ENCODE measurements at places on chromosomes 16 and 17.

DNA sequence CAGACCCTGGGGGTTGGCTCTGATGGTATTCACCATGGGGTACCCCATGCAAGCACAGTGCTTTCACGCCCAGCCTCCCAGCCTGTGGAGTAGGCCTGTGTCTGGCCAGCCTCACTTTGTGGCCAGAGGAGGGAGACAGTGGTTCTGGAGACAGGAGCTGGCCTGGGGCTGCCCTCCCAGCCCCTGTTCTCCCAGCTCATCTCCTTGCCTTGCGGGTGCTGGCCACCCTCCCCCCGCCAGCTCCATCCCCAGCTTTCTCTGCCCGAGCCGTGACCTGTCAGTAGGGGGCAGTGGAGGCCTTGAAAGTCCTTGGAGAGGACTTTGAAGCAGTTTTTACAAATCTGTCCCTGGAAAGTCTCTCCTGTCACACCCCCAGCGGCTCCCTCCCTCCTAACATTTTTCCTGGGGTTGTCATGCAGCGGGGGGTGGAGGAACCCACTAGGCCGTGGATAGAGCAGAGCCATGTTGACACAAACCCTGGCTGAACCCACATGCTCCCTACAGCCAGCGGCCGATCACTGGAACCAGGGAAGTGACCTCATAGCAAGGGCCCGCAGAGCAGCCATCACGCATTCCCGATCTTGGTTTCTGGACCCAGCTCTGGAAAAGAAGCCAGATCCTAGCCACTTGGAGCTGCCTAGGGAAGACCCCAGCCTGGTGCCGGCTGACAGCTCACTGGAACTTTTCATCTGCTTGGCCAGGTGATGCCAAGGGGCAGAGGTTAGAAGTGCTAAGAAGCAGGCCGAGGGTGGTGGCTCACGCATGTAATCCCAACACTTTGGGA, 289.4 kb downstream of the SEC14L1 start:
- DNase-seq = peak; percentile 90

- DNase-seq = no peak
Measured at GRCh38 chr17:59534583-59534982, 30.8 kb upstream of the DHX40 start.

- DNase-seq = no peak
Measured at GRCh38 chr17:51948128-51948527, 210.4 kb downstream of the CA10 start.

DNA sequence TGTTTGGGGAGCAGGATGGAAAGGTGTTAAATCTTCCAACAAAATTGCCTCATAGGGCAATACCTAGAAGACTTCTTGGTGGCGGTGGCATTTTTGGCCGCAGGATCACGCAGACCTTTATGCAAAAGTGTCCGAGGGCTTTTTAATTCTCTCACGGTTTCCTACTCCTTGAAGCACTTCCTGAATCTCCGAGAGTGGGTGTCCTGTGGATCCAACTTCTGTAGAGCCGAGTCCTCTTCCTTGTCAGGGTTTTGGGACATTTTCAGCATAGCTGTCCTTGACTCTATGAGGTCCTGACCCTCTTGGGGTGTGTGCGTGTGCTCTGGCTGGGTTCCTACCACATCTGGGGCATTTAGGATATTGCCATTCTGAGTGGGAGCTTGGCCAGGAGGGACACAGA, 31.7 kb downstream of the IL21R start:
- no peak for DNase-seq

DNA sequence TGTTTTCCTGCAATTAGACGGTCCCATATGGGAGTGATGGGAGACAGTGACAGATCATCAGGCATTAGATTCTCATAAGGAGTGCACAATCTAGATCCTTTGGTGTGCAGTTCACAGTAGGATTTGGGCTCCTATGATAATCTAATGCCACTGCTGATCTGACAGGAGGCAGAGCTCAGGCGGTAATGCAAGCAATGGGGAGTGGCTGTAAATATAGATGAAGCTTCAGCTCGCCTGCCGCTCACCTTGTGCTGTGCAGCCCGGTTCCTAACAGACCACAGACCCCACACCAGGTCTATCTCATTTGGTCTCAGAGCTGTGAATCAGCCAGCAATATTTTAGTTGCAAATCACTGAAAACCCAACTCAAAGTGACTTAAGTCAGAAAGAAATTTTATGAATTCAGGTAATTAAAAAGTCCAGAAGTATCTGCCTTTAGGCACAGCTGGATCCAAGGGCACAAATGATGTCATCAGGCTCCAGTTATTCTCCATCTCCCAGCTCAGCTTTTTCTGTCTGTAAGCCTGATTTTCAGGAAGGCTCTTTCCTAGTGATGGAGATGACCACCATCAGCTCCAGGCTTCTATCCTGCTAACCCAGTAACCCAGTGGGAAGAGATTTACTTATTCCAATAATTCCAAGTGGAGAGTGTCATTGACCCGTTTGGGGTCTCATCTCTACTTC, 3.3 kb downstream of the CHP2 start:
- no peak for DNase-seq

GRCh38 chr16:52618753-52619497, 72.0 kb upstream of the TOX3 start:
- DNase-seq = no peak

DNA sequence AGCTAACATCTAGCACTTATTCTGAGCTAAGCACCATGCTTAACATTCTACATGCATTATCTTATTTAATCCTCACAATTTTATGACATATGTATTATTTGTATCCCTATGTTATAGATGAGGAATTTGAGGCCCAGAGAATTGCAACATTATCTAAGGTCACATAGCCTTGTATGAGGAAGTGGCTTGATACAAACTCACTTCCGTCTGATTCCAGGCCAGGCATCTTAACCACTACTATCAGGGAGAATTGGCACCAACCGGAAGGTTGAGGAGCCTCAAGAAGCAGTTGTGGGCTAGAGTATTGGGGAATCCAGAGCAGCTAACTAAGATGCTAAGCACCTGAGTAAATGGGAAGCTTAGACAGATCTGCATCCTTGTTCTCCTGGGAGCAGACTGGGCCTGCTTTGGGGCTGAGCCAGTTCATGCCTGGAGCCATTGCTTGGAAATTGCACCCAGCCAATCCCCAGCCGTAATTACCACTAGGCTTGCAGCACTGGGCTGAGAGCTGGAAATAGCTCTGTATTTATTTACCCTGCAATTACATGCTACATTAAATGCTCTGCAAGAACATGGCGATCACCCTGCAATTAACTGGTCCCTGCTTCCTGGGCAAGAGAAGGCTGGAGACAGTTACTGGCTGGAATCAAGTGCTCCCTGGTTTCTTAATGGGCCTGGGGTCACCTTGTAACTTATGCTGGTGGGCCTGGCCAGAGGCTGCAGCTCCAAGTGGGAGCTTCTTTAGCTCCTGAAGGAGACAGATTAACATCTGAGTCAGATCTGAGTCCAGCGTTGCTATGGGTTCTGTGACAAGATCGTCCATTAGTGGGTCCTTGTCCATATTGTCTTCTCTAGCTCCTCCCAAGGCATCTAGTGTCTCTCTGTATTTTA, 273.1 kb upstream of the CCL2 start:
- no peak for DNase-seq

GRCh38 chr16:4111748-4112696, 4.2 kb downstream of the ADCY9 start:
- no peak for DNase-seq

DNA sequence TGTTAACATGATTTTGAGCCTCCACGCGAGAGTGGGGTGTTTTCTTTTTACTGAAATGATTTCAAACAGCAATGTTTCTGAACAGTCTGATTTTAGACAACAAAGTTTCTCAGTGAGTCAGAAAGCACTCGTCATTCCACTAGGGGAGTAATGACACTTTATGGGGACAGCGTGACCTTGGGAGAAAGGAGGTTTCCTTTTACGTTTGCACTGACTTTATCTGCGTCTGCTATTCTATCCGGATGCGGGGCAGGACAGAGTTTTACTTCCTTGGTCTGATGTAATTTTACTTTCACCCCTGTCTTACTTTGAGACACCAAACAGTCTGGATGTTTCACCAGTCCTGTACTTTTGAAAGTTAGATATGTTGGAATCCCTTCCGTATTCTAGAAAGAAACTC, 20.7 kb downstream of the SLC47A1 start:
- no peak for DNase-seq

DNA sequence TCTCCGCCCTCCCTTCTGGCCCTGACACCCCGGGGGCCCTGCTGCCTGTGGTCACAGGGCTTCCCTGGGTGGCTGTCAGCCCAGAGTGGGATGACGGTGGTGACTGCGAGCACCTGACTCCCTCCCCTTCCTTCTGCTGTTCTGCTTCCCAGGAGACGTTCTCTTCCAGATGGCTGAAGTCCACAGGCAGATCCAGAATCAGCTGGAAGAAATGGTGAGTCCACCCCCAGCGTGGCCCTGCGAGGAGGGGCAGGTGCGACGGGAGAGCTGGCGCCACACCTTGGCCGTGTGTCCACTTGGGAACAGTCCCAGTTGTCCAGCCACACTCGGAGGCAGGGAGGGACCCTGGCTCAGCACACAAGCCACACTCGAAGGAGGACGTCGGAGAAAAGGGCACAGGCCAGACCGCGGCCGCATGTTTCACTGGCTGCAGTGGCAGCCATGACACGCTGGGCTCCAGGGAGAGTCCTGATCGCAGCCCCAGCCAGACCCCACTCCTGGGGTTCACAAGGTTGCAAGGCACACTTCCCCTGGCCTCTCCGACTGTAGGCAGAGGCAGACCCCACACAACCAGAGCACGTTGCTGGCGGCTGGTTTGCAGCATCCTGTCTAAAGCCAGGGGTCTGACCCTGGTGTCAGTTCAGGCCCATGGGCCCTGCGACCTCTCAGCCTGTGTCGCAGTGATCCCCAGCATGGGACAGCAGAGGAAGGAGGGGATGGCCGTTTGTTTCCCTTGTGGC, 49.9 kb downstream of the BAIAP2 start:
- DNase-seq = no peak

DNA sequence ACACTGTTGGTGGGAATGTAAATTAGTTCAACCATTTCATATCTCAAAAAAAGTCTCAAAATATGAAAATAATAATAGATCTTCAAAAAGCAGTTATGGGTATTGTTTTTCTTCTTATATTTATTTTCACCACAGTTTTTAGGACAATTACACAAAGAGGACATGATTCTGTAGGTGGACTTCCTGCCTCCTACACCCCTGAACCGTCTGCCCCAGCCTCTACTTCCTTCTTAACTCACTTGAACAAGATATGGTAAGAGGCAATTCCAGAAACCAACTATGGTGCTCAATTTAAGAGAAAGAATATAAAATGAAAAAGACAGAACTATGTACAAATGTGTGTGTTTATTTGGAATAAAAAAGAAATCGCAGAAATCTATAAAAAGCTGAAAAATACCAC, 74.1 kb upstream of the MON1B start:
- no peak for DNase-seq

DNA sequence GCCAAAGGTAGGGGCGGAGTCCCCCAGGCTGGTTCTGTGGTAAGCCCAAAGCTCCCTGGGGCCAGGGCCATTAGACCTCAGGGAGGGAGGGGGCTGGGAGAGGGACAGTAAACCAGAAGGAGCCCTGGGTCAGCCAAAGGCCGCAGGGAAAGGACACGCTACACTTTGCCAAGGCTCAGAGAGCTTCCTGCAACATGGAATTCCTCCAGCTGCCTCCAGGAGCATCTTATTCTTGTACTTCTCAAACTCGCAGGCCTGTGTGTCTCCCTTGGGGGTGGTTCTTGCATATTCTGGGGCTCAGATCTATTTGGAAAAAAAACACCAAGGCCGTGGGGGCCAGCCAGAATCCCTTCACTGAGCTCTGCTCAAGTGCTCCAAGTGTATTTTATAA, 25.1 kb downstream of the AKAP1 start:
- DNase-seq = no peak

- no peak for DNase-seq
Measured at GRCh38 chr16:48106446-48106845, 49.3 kb downstream of the ABCC12 start.

DNA sequence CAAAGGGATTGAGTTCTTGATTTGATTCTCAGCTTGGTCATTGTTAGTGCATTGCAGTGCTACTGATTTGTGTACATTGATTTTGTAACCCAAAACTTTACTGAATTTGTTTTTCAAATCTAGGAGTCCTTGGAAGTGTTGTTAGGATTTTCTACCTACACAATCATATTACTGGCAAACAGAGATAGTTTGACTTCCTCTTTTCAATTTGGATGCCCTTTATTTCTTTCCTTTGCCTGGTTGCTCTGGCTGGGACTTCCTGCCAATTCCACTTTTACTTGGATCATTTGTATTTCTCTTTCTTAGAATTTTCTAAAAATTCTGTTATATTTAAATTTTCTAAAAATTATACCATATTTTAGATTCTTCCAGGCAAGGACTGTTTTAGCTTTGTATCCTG, 151.1 kb downstream of the FTO start:
- no peak for DNase-seq

GRCh38 chr17:38844261-38844757, 9.2 kb downstream of the RPL23 start:
- DNase-seq = no peak

GRCh38 chr16:31880322-31880979, 6.8 kb downstream of the ZNF267 start:
- peak; percentile 61 for DNase-seq

DNA sequence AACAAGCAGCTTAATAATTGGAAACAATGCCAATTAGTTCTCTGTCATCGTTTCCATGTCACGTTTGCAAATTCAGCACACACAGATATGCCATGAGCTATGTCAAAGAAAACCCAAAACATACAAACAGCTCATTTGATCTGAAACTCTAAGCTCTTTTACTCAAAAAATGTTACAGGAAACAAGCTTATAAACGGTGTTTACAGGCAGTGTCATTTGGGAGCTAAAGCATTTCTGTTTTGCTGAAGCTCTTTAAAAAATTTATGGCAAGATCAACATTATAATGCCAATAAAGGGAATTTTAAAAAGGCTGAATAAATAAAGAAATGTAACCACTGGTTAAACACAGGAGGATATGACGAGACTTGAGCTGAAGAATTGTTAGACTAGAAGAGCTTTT, 94.0 kb upstream of the HS3ST2 start:
- no peak for DNase-seq

DNA sequence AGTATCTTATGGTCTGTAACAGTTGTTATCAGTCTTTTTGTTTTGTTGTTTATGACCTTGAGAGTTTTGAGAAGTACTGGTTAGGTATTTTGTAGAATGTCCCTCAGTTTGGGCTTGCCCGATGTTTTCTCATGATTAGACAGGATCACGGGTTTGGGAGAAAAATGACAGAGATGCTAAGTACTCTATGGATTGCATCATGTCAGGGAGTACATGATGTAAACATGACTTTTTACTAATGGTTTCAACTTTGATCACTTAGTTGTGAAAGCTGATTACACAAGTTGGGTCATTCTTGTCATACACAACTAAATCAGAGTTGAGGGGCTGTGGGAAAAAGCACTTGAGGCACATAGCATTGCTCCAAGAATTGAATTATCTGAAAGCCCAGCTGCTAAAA, 94.7 kb upstream of the SIAH1 start:
- no peak for DNase-seq

DNA sequence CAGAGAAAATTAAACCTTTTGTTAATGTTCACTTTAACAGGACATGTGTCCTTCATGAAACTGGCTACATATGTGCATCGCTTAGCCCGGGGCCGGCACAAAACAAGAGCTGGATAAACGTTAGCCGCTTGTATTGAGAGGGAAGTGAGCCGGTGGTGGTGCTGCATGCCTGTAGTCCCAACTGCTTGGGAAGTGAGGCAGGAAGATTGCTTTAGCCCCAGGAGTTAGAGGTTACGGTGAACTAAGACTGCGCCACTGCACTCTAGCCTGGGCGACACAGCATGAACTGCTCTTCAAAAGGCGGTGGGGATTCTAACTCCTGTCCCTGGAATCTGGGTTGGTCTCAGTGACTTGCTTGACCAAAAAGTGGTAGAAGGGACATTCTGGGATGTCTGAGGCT, 15.0 kb upstream of the SPHK1 start:
- DNase-seq = no peak

GRCh38 chr17:61454381-61455323, 2.4 kb downstream of the TBX4 start:
- DNase-seq = no peak
